Activated CD8-positive, alpha-beta memory T cell treated with anti-CD3 and anti-CD28 coated beads for 4 hours (primary cell): ENCODE measurements at places on chromosomes 4 and X.

DNA sequence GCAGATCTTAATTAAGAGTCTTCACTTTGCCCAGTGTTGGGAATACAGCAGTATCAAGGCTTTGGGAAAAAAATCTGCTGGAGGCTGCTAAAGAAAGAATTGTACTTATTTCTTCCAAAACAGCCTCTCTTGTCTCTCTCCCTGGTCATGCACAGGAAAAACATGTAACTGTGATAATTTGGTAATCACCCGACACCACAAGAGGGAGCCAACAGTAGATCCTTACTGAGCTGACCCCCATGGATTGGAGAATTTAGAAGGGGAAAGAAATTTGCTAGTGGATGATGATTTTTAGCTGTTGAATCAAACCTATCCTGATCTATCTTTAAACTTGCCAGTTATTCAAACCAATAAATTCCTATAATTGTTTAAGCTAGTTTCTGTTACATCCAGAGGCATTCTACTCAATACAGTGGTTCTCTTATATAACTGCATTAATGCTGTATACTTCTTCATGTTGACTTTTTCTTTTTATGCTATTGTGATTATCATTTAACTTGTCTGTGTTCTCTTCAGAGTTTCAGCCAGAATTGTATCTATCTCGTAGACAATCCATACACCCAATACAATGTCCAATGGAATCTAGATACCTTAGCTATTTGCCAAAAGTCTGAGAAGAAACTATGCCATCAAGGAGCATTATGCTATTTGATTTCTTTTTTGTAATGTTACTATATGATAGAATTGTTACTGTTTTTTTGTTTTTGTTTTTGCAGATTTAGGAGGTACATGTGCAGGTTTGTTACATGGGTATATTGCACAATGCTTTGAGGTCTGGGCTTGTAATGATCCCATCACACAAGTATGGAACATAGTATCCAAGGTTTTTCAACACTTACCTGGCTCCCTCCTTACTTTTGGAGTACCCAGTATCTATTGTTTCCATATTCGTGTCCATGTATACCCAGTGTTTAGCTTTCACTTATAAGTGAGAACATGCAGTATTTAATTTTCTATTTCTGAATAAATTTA is 31.3 kb upstream of the ARHGEF38 start:
- no peak for DNase-seq

DNA sequence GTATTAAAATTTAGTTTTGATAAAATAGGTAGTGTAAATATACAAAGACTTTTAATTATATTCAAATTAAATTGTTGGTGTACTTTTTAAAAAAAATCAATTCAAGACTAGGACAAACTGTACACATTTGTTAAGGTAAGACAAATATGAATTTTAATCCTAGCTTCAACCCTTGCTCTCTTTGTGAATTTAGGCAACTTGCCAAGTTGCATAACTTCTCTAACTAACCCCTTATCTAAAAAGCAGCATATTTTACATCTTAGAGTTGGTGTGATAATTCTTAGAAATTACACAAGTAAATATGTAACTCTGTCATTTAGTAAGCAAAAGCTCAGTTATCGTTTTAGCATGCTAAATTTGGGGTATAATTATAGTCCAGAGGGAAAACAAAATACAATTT is 78.1 kb upstream of the FSTL5 start:
- no peak for DNase-seq

DNA sequence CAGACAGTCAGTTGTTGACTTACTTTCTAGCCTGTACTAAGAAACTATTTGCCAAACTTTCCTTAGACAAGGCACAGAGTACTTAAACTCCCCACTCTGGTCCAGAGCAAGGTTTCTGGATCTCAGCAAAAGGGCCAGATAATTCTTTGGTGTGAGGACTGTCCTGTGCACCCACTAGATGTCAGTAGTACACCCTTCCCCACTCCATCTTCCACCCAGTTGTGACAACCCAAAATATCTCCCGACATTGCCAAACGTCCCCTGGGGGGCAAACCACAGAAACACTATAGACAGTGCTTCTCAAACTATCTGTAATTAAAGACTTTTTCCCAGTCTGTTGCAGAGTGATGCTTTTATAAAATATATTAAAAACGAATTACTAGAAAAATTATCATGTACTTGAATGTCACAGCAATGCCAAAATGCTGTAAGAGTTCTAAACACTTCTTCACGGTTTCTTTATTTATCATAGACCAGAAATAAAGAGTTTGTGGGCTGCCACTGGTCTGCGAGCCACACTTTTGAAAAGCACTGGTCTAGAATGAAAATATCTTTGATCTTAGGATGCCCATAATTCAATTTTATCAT is 203.5 kb downstream of the PRDM5 start:
- no peak for DNase-seq

- no peak for DNase-seq
These were observed 56.2 kb downstream of the SMIM20 start for GRCh38 chr4:25970226-25970675.

DNA sequence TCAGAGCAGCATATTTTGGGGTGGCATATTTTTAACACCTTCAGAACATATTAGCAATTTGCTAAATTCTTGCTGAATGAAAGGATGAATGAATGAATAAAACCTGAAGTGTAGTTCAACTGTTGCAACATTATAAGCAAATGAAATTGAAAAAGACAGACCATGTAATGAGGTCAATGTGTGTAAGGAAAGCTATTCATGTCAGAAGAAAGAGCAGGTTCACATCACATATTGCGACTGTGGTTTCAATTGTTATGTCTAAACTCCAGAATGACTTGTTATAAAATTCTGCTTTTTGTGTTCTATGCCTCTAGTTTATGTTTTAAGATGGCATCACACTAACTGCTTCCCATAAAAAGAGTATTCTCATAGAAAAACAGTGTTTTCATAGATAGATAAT is 32.9 kb upstream of the DSPP start:
- DNase-seq = no peak

DNA sequence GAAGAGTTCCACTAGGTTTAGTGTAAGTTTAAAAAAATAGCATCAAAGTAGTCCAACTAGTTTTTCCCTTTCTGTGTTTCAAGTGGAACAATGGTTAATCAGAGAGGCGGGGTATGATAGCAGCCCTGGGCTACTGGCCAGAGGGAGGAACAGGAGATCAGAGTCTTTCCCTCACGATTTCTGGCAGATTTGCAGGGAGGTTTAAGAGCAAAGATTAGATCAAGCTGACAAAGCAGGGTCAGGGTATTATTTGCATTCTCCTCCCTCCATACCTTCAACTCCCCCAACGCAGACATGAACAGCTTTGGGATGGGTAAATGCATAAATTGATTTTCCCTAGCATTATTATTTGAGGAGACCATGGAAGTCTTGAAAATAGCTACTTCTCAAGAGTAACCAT is 277.6 kb upstream of the DIAPH2 start:
- no peak for DNase-seq

DNA sequence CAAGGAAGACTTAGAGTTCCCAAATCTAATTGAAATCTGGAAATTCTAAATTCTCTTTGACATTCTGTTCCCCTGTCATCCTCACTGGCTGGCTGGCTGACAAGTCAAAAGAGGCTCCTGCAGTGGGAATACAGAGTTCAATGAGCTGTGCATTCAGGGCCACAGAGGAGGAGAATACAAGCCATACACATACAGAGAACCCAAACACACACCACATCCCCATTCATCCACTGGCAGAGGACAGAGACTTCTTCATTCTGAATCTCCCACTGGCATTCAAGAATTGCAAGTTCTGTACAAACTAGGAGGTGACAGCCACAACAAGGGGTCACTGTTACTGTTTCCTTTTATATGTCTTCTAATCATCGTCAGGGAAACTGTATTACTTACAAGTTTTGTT is 49.7 kb downstream of the SAT1 start:
- no peak for DNase-seq

GRCh38 chr4:98891478-98892337 is 37.2 kb downstream of the EIF4E start:
- no peak for DNase-seq

GRCh38 chrX:19727887-19728648 is 159.3 kb downstream of the SH3KBP1 start:
- DNase-seq = no peak

- no peak for DNase-seq
These were observed 18.4 kb downstream of the SMS start for GRCh38 chrX:21958916-21959315.

GRCh38 chrX:108299101-108299591 is 139.1 kb downstream of the COL4A6 start:
- DNase-seq = no peak

DNA sequence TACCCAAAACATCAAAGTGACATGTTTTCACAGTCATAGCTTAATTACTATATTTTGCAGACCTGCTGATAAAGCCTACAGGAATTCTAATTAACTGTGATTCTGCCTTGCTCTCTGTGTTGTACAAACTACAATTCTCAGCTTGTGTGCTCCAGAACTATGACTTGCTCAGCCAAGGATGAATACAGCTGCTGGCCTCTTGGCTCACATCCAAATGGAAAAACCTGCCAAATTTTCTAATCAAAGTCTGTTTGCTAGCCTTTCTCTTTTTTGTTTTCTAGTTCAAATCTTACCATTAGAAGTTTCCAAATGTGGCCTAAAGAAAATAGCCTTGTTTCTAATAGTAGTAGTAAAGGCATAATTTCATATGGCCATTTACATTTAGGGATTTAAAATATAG is 1176.8 kb downstream of the FAM133A start:
- DNase-seq = no peak

GRCh38 chrX:69055193-69055592 is 110.1 kb downstream of the PJA1 start:
- no peak for DNase-seq

- peak; percentile 70 for DNase-seq
These were observed 4.2 kb downstream of the PRDM8 start for GRCh38 chr4:80201252-80202151.

GRCh38 chrX:100895365-100896075 is 21.4 kb upstream of the NOX1 start:
- no peak for DNase-seq

DNA sequence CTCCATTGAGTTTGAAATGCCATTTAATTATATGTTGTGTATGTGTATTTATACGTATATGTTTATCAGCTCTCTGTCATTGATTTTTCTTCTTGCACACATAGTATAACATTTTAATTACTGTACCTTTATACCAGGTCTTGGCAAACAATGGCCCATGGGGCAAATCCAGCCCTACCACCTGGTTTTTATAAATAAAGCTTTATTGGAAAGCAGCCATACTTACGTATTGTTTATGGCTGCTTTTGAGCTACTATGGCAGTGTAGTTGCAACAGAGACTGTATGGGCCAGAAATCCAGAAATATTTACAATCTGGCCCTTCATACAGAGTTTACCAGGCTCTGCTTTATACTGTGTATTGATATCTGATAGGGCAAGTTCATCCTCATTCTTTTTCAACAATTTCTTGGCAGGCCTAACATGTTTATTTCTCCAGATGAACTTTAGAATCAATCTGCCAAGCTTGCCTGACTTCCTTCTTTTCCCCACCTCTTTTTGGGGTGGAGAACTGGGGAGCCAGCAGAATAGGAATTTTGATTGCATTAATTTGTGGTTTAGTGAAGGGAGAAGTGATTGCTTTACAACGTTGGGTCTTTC is 15.8 kb downstream of the DCUN1D4 start:
- DNase-seq = no peak

- DNase-seq = no peak
These were observed 64.1 kb upstream of the GUCY1A1 start for GRCh38 chr4:155602351-155603140.
